ENCODE measurements at places on chromosomes 1 and 21. TPM values are rescaled to one million over a fixed set of nuclear protein-coding genes. Genes with fewer than 3 reads are reported as not detected.

Gene KCNJ9
- total RNA-seq: not detected

Gene COPA
- 297 TPM for total RNA-seq

Gene MFSD2A
- 0.39 TPM for total RNA-seq

Gene RNU1-1
- under 0.01 TPM for total RNA-seq

Gene TMIGD3
- total RNA-seq: not detected

Gene KIF14
- 2.9 TPM for total RNA-seq

Gene ZMYND12
- total RNA-seq: 6.3 TPM

Gene VTCN1
- 62.7 TPM for total RNA-seq

Gene CIART
- 5.1 TPM for total RNA-seq

Gene NBPF6
- total RNA-seq: not detected

Gene ZC3H12A
- 10.2 TPM for total RNA-seq

Gene AK5
- total RNA-seq: 1.2 TPM

Gene CTH
- total RNA-seq: 3.1 TPM

Gene GPR52
- total RNA-seq: 3.5 TPM

Gene SHCBP1L
- total RNA-seq: 0.11 TPM

Gene PFKL
- 152 TPM for total RNA-seq

Gene PRAMEF12
- total RNA-seq: not detected

Gene S100A16
- 266 TPM for total RNA-seq

Gene SPRR2B
- total RNA-seq: not detected

Gene SLC30A2
- total RNA-seq: 2.2 TPM

Gene CDC42BPA
- total RNA-seq: 36.5 TPM

Gene ESPN
- not detected for total RNA-seq

Gene TLR5
- 0.39 TPM for total RNA-seq
